ENCODE measurements at places on chromosomes 7 and 10.

GRCh38 chr10:58081353-58081752 lies 186.3 kb downstream of the IPMK start:
- no peak for DNase-seq

DNA sequence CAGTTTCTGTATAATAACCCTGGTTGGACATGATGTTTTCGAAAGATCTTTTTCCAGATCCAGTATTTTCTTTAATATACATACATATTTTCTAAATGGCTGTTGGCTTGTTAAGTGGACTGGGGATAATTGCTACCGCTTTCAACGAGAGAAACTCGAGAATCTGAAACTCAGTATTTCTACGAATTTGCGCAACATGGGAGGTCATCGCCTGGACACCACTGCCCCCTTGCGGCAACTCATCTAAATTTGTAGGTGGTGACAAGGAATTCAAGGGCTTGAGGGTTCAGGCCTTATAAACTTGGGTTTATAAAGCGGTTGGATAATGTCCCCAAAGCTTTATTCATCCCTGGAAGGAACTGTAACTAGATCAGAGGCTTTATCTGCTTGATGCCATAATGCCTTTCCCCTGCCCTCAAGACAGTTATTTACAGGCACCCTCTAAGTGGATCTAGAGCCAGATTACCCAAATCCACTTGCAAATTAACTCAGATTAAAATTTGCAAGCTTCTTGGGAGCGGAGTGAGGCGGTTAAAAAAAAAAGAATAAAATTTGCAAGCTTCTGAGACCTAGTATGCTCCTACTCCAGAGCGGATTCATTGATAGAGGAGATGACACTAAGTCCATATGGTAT lies 21.3 kb upstream of the KCNK18 start:
- DNase-seq = peak; percentile 36

GRCh38 chr7:113480537-113480936 lies 362.2 kb upstream of the SMIM30 start:
- no peak for DNase-seq

DNA sequence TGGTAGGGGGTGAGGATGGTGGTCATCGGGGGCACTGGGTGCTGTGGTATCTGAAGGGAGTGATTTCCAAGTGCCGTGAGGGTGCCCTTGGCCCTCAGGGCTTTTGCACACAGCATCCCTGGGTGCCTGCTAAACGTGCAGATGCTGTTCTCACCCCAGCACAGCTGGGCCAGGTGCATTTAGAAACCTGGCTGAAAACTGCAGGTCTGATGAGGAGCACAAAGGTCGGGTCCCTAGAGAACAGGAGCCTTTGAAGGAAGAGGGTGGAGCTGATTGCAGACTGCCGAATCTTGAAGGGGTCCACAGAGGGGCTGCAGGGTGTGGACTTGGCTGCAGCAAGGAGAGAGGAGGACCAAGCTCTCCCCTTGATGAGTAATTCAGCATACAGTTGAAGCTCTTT lies 32.0 kb downstream of the ZMIZ1 start:
- DNase-seq = no peak

DNA sequence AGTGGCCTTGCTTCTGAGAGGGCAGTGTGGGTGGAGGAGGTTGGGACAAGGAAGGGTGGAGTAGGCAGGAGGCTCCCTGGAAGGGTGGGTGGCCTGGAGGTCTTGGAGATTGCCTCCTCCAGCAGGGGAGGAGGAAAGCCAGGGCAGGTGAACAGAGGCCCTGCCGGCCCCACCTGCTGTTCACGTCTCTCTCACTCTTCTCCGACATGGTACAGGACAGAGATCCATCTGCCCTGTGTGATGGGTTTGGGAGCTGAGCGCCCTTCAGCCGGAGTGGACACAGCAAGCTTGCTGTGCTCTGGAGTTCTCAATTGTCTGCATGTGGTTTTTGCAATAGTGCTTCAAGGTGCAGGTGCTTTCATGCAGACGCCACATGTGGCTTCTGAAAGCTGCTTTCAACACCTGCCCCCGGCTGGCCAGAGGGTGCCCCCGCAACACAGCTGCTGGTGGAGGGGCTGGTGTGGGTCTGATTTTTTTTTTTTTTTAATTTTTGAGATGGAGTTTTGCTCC lies 82.8 kb upstream of the GNA12 start:
- no peak for DNase-seq

DNA sequence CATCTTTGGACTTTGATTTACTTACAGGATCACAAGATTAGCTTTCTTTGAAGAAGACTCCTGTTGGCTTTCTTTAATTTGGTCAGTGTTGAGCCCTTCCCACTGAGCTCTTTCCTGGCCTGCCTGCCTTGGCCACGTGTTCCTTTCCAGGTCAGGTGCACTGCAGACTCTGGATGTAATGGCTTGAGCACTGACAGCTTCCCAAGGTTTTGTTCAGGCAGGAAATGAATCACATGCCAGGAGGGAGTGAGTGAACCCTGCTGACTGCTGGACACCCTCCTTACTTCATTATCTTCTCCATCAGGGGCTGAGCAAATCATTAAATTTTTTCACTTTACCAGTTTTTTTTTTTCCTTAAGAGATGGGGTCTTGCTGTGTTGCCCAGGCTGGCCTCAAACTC lies 29.8 kb downstream of the SNX10 start:
- no peak for DNase-seq

DNA sequence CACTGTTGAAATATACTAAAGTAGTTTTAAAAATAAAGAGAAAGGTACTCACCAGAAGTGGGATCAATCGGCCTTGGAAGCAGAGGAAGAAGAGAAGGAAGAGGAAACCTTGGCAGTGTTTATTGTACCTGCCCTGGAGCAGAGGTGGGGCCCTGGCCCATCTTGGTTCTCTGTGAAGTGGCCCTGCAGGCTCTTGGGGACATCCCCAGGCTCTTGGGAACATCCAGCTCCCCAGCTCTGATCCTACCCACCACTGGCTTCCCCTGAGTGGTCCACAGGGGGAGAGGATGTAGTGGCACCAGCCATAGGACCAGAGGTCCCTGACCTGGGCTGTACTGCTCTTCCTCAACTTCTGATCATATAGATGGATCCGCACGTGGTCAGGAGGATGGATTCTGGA lies 22.3 kb upstream of the RET start:
- DNase-seq = no peak

GRCh38 chr7:44329081-44329480 lies 3.7 kb upstream of the CAMK2B start:
- no peak for DNase-seq

GRCh38 chr7:2112261-2113198 lies 120.2 kb downstream of the MAD1L1 start:
- DNase-seq = no peak

DNA sequence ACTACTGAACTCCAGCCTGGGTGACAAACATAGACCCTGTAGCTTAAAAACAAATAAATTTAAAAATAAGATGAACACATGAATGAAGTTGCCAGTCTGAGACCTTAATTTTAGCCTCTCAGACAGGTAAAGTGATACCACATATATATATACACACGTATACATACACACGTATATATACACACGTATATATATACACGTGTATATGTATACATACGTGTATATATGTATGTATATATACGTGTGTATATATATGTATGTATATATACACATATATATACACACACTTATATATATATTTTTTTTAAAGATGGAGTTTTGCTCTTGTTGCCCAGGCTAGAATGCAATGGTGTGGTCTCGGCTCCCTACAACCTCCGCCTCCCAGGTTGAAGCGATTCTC lies 62.7 kb downstream of the UBE2H start:
- DNase-seq = no peak

DNA sequence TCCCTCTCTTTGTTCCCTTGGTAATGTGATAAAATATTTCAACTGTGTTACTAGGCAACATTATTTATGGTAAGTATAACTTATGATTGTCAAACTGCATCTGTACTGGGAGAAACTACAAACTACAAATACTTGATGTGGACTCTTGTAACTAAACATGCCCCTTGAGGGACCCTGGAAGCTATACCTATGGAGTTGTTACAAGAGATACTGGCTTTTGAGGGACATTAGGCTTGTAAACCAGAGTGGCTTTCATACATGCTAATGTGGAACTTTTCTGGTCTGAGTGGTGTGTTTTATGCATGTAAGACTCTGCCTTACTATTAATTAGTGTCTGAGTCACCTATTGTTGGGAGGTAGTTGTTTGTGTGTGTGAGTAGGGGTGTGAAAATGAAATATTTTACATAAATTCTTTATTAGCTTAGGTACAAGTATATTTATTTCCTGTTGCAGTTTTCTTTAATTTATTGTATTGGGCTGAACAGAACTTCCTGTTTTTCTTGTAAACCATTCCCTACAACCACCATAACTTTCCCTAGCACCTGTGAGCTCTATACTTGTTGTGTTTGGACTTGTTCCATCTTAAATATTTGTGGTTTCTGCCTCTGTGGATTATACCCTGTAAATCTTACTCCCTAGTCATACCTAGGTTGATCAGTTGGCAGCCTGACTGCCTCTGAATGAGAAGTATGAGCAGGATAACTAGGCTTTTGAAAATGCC lies 49.8 kb downstream of the STK31 start:
- DNase-seq = peak; percentile 30

- peak; percentile 63 for DNase-seq
These were observed 12.3 kb downstream of the KLF14 start for GRCh38 chr7:130721486-130722277.

- DNase-seq = no peak
These were observed 8.8 kb downstream of the AFAP1L2 start for GRCh38 chr10:114395366-114396022.

DNA sequence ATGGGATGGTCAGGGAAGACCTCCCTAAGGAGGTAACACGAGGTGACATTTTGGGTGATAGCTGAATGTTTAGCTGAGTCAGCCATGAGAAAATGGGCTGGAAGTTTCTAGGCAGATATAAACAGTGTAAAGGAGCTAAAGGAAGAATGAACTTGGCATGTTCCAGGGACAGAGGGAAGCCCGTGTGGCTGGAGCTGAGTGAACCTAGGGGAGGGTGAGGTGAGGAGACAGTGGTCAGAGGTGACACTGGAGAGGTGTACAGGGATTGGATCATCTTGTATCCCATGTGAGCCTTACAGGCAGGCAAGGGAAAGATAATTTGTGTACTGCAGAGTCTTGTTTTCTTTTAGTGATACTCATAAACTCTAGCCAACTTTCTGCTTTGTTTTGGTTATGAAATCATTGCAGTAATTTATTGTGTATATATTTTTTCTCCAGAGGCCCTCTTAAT lies 1.8 kb downstream of the STARD3NL start:
- no peak for DNase-seq

DNA sequence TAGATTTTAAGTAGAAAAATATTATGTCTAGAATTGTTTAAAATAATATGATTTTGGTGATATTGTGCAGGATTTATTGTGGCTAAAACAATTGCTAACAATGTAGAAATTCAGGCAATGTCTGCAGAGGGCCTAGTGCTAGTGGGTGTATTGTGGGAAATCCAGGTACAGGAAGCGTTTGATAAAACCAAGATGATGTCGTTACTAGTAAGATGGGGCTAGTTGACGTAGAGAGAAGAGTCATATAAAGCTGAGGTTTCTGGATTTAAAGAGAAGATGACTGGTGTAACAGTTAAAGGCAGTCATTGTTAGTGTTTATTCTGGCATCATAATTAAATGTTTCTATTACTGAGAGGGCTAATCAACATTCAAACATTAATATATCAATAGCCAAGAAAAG lies 43.5 kb downstream of the ADK start:
- DNase-seq = no peak

DNA sequence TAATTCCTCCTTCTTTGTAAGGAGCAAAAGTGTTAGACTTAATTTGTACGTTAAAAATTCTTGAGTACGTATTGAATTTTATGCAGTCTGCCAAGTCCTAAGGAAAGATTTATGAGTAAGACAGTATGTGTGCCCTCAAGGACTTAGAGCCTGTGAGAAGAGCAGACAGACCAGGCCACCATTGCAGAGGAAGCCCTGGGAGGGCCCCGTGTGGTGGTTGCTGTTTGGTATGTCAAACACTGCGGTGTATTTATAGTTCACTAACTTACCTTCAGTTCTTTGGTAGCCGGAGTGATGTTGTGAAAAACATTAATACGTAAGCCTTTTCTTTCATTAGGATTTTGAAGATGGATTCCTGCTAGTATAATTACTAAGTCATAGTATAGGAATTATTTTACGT lies 82.9 kb downstream of the GALNT11 start:
- DNase-seq = no peak

GRCh38 chr7:79293655-79294142 lies 159.8 kb downstream of the MAGI2 start:
- no peak for DNase-seq

DNA sequence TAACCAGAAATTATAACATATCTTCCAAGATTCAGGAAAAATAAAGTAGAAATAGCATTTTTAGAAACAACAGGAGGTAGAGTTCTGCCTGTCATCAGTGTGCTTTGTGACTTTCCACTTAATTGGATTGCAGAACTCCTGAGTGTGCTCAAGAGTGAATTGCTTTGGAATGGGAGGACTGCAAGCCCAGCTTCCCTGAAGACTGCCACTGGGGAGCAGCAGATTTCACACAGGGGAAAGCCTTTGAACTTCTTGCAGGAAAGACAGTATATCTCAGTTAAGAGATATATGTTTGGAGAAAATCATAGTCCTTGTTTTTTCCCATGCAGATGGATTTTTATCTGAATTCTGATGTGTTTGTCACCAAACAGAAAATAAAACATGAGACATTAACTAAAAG lies 124.5 kb downstream of the TMEM168 start:
- no peak for DNase-seq

GRCh38 chr7:47578579-47579270 lies 3.2 kb downstream of the TNS3 start:
- no peak for DNase-seq

GRCh38 chr7:38283107-38283506 lies 9.7 kb upstream of the TARP start:
- DNase-seq = no peak

DNA sequence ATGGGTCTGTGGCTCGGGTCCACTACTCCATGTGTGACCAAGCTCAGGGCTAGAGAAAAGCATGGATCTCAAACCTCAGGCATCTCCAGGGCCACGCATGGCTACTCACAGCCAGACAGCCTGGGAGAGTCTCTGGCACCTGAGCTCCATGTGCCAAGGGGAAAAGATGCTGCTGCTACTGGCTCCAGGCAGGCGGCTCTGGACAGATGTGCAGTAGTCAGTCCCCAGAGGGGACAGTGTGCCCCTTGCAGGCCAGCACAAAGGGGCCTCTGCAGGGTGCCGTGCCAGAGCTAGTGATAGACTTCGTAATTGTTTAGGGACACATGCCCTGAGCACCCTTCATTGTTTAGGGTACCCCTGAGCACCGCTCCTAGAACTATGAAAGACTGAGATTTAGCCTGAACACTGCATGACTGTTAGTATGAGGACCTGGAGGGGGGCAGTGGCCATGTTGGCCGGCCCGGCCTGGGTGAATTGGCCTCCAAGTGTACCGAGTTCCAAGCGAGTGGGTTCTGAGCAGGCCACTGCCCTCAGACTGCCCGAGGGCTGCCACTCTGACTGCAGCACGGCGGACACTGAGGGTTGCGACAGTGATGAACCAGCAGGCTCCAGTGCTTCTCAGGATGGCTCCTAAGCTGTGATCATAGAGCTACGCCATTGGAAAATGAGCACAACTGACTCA lies 80.7 kb downstream of the TCERG1L start:
- DNase-seq = no peak

DNA sequence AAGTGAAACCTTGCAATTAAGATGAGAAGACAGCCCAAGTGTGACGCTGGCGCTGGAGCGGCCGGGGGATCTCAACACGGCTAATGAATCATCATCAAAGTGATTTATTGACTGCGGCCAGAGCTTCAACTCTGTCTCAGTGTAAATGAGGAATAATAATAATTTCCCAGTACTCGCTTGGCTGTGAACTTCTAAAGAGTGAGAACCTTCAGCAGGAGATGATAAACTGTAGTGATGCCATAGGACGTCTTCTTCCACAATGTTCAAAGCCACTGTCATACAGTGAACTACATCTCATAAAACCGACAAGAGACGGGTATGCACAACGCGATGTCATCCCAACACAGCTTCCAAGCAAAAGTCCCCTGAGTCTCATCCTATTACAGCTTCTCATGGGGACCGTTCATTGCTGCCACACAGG lies 123.6 kb upstream of the NOBOX start:
- no peak for DNase-seq

Measured in COR-L47 (cell line).